NCI-H1092 (cell line): ENCODE measurements at places on chromosomes 7 and 10.

GRCh38 chr10:29323367-29323766 lies 34.5 kb downstream of the LYZL1 start:
- no peak for DNase-seq

DNA sequence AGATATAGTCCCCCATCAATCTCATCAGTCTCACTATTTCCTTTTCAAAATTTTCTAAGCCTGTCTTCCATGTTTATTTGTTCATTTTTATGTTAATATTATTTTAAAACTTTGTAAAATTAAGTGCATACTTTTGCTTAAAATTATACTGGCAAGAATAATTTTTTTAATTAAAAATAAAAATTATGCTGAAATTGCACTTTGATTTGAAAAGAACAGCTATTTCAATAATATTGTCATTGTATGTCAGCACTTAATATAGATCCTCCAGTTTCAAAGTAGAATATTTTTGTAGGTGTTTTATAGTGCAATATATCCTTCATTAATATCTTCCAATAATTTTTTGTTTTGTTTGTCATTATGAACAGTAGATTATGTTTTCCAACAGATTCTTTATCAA lies 99.0 kb upstream of the MAGI2 start:
- no peak for DNase-seq

GRCh38 chr10:61992671-61993668 lies 91.5 kb downstream of the ARID5B start:
- DNase-seq, result no peak

- no peak for DNase-seq
These were observed 97.1 kb downstream of the JCAD start for GRCh38 chr10:29962166-29962850.

- no peak for DNase-seq
These were observed 33.0 kb upstream of the AGR3 start for GRCh38 chr7:16914771-16915170.
